Activated T-cell treated with anti-CD3 and anti-CD28 coated beads for 48 hours (primary cell): ENCODE measurements at places on chromosomes 6 and 20.

DNA sequence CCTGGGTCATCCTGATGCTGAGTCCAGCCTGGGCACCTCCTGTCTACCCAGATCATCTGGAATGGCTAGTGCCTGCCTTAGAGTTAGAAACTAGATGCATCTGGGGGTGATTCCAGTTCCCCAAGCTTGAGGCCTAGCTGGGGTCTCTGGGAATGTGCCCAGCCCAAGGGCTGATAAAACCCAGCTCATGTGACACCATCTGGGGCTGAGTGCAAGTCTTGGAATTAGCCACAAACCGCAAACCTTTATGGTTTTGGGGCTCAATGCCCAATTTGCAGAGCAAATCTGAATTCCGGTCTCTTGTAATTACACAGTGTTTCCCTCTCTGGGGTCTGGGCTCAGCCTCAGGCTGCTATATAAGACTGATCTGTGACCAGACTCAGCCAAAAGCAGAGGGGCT lies at the start of gene BPIFB4:
TSS of gene BPIFB4 (plus strand) at position 385 of the 400 bp plus-strand sequence. CDS start 1,884 bp downstream, outside the sequence.
- no peak for DNase-seq

DNA sequence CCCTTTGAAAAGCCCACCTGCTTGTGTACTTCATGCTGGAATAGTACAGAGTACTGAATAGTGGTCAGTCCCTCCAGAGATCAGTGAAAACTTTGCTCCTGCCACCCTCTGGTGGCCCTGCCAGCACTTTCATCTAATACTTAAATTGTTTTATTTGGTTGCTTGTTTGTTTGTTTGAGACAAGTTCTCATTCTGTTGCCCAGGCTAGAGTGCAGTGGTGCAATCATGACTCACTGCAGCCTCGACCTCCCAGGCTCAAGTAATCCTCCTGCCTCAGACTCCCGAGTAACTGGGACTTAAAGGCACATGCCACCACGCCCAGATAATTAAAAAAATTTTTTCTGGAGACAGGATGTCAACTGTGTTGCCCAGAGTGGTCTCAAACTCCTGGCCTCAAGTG lies 9.1 kb downstream of the FAM83D start:
- DNase-seq: no peak

GRCh38 chr20:1942061-1942460 lies 46.9 kb downstream of the SIRPA start:
- DNase-seq: no peak

DNA sequence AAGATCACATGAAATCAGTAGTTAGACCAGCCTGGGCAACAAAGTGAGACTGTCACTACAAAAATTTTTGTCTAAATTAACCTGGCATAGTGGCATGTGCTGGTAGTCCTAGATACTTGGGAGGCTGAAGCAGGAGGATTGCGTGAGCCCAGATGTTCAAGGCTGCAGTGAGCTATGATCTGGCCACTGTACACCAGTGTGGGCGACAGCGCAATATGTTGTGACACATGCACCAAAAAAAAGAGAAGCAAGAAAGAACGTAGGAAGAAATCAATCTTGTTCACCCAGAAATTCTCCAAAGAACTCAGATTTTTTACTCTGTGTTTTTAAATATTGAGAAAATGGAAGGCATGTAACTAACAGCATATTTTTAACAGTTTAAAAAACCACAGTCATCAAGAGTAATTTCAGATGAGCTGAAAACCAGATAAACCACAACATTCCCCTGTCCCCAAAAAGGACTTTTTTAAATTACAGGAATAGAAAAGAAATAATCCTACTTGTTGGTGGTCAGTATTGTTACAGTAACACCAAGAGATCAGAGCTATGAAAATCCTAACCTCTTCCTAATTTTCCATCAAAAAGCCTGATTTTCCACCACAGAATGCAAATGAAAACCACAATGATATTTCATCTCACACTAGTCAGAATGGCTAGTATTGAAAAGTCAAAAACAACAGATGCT lies 240.2 kb downstream of the KHDC1L start:
- no peak for DNase-seq

GRCh38 chr20:33843854-33844253 lies 32.7 kb downstream of the CHMP4B start:
- DNase-seq: no peak

- no peak for DNase-seq
These were observed 70.0 kb downstream of the CD109 start for GRCh38 chr6:73766040-73766439.

DNA sequence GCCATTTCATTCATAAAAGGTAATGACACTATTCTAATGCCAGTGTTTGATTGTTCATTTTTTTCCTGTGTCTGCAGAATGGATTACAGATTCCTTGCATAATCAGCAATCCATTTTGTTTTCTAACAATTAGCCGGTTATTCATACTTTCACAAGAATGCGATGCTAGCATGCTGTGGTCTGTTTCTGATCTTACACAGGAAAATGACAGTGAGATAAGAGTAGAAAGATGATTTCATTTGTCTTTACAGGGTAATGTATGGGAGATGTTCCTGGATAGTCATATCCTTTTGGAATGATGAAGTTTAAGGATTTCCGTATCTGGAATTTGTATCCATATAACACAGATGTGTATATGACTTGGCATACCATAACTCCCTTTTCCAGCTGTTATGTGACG lies 207.3 kb downstream of the FARS2 start:
- no peak for DNase-seq

GRCh38 chr6:37417393-37417792 lies 15.6 kb upstream of the CMTR1 start:
- no peak for DNase-seq

- DNase-seq: no peak
These were observed 374.9 kb upstream of the NOX3 start for GRCh38 chr6:155830531-155830930.

DNA sequence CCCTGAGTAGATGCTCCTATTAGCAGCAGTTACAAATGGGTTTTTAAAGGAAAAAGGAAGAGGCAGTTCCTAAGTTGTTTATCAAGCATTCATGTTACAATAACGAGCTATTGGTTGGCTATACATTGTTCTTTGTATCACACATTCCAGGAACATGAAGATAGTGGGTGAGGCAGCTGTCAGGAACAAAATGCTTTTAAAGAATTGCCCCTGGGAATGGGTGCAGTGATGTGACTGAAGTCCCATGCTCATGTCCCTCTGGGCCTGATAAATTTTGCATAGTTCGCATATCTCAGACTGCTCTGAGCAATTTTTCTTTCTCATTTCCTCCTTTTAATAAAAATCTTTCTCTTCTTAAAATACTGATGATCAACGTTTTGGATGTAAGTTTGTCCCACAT lies 3.7 kb downstream of the ENPP1 start:
- no peak for DNase-seq

- no peak for DNase-seq
These were observed 331.7 kb downstream of the FARS2 start for GRCh38 chr6:5592886-5593519.

- DNase-seq: no peak
These were observed 60.7 kb downstream of the BMP7 start for GRCh38 chr20:57205606-57206219.

DNA sequence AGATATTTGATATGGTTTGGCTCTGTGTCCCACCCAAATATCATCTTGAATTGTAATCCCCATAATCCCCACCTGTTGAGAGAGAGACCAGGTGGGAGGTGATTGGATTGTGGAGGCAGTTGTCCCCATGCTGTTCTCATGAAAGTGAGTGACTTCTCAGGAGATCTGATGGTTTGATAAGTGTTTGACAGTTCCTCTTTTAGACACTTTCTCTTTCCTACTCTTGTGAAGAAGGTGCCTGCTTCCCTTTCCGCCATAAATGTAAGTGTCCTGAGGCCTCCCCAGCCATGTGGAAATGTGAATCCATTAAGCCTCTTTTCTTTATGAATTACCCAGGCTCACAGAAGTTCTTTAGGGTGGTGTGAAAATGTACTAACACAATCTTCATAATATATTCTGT lies 1404.0 kb upstream of the ADGRB3 start:
- no peak for DNase-seq

GRCh38 chr6:76453270-76453669 lies 380.8 kb upstream of the IMPG1 start:
- no peak for DNase-seq

GRCh38 chr6:89021629-89022028 lies 58.2 kb upstream of the RNGTT start:
- no peak for DNase-seq
